LHCN-M2 (cell line): ENCODE measurements at places on chromosomes 7 and 10. TPM values are rescaled to one million over a fixed set of nuclear protein-coding genes. Genes with fewer than 3 reads are reported as not detected.

DNA sequence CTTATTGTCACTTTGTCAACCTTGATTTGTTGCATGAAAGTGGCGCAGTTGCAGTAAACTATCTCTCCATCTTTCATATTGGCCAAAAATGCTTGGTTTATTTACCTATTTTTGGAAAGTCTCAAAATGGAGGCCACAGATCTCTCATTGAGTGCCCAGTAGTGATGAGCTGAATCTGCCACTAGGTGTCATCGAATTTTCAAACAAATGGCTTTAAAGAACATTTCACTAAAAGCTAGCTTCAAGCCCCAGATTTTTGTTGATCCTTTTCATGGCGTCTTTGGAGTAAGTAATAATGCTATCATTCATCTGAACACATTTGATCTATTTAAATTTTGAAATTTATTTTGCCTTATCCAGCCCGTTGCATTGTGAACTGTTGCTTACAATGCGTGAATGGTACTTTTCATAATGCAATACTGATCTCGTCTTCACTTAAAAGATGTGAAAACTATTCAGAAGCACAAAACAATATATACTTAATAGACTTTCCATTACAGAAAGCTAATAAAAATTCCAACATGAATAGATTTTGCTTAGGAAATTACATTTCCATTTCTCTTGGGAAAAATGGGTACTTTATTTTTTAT is 236.2 kb downstream of the DNAJB9 start:
- peak; percentile 1 for DNase-seq

The NPY4R2 gene
- total RNA-seq: not detected in 2 replicates

- no peak for DNase-seq
These were observed 141.9 kb downstream of the RPS24 start for GRCh38 chr10:78175444-78176015.

The ALOX5 gene
- total RNA-seq: not detected in 2 replicates

DNA sequence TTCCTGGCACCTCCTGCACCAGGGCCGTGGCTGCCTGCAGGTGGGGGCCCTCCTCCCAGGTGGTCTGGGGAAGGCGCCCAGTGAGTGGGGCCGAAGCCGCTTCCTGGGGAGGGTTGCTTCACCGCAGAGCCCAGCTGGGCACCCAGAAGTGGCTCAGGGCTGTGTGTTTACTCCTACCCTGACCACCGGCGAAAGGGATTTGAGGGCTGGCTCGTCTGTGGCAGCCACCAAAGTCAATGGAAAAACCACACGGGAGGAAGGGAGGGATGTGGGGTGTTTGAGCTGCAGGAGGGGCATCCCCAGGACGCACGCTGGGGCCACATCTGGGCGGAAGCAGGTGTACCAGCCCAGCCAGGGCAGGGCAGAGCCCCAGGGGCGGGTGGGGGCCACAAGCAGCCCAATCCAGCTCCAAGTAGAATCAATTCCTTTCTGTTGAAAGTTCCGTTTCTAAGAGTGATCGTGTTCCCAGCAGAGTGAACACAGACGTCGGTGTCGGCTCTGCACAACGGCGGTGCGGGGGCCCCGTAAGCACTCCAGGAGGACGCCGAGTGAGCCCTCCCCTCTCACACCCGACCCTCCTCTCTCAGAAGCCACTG is 69.9 kb downstream of the FOXL3 start:
- DNase-seq: no peak

DNA sequence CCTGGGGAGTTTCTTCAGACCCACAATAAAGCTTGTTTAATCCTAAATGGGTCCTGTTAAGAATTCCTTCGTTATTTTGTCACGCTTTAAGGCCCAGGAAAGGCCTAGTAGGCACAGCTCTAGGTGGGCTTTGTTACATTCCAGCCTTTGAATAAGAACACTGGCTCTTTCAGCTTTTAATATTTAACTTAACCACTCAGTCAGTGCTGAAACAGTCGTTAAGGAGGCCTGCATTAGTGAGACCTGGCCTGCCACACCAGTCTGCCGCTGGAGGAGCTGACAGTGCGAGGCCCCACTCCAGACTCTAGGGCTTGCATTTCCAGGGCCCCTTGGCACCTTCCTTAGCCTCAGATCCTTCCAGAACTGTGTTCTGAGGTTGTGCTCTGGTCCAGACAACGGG is 351.4 kb downstream of the GLRX3 start:
- no peak for DNase-seq
